ENCODE measurements at places on chromosomes 12 and 14. TPM values are rescaled to one million over a fixed set of nuclear protein-coding genes. Genes with fewer than 3 reads are reported as not detected.

CEP128 gene
- 8.0 TPM for polyA plus RNA-seq

DNA sequence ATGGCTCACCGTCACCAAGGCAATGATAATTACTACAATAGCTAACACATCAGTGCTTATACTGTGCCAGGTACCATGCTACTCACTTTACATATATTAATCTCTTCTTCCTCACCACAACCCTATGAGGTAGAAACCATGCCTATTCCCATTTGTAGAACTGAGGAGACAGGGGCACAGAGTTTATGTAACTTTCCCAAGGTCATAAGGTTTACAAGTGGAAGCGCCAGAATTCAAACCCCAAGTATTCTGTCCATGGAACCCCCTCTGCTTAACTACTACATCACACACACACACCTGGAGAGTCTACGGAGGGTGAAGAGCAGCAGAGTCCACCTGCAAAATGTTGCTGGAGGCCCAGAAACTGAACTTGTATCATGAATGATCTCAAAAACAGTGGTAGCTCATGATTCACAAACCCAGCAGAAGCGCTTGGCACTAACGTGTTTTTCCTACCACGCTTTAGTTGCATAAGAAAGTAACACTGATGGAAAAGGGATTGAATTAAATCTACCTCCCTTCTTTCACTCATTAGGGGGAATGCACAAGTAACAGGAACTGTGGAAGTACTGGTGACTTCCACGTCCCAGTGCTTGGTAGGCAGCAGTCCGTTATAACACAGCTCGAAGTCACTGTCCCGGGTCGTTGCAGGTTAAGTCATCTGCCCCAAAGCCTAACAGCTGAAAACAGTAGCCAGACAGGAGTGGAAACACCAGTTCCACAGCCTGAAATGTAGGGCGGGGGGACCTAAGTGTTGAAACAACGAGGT lies 2.0 kb downstream of the ITPR2 start:
- DNase-seq: no peak

DNA sequence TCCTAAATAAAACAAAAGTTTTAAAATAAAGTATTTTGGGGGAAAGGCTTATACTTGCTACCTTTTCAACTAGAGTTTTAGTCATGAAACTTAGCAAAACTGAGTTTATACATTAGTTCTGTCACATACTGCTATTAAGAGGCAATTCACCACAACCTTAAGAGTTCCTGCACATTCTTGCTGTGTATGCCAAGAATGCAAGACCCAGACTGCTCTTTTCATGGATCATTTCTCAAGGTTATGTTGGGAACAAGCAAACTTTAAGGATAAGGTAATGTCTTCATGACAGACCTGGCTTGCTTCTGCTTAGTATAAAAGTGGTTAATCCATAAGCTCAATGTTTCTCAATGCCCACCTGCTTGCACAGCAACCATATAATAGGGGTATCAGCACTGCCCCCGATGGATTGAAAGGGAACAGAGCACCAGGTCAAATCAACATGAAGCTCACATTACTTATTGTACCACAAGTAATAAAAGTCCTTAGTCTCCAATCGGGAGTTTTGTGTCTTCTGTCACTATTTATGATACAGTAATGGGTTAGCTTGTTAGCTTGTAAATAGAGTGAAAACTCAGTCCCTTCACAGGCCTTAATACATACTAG lies 67.6 kb downstream of the KIF21A start:
- DNase-seq: no peak

INHBC gene
- 0.27 TPM for polyA plus RNA-seq

RBMS2 gene
- polyA plus RNA-seq: 36.7 TPM

- DNase-seq: peak; percentile 61
Observed at GRCh38 chr14:104341532-104342434, 203.4 kb downstream of the KIF26A start.

DNA sequence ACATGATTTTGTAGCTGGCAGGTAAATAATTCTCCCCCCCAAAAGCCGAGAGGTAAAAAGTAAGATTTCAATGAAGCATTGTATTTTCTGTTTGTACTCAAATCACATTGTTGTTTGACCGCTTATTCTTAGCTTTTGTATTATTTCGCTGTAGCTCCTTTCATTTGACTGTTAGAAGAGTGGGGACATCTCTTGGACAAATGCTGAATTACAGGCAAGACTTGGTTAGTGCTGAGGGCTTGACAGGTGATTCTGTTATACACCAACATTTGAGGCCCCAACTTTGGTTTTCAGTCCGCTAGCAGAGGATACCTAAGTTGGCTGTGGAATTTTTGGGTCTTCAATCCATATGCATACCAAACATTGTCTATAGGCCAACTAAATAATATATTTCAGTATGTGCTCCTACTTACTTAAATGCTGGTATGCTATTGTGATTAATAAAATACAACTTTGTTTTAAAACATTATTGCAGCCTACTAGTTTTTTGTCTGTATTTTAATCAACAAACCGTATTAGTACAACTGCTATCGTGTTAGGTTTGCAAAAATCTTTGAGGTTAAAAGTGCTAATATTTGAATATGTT lies 102.2 kb downstream of the ERC1 start:
- peak; percentile 68 for DNase-seq

GLI1 gene
- 23.9 TPM for polyA plus RNA-seq

GALNT8 gene
- 4.3 TPM for polyA plus RNA-seq

PSME2 gene
- 158 TPM for polyA plus RNA-seq

DNA sequence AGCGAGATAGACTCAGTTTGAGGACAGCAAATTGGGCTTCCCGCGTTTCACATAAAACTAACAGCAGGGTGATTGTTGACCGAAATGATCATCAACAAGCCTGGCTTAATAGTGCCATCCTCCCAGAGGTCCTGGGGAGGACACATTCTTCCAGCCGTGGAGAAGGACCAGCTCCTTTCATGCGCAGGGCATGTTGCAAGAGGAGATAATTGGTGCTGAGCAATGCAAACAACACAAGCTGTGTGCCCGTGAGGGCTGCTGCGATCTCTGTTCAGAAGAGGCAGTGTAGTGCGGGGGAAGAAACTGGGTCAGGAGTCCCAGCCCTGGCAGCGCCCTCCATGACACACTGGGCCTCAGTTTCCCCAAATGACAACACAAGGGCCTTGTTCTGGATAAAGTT lies 54.3 kb downstream of the CCDC85C start:
- no peak for DNase-seq

TMEM121 gene
- 2.8 TPM for polyA plus RNA-seq

DNA sequence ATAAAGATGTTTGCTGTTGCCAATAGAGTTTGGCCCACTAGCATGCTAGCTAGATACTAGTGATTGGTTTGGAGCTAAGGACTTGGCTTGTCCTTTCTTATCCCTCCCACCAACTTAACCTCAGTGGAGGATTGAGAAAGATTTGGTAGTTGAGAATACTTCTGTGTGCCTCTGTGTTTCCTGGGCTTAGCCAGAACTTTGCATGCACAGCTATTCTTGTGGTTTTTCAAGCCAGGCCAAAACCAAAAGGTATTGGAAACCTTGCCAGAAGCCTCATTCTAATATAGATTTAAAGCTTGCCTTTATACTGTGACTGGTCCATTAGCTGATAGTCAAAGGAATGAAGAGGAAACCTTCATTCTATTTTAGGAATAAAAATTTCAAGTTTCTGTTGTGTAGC lies 188.5 kb downstream of the CCDC91 start:
- DNase-seq: no peak

DNA sequence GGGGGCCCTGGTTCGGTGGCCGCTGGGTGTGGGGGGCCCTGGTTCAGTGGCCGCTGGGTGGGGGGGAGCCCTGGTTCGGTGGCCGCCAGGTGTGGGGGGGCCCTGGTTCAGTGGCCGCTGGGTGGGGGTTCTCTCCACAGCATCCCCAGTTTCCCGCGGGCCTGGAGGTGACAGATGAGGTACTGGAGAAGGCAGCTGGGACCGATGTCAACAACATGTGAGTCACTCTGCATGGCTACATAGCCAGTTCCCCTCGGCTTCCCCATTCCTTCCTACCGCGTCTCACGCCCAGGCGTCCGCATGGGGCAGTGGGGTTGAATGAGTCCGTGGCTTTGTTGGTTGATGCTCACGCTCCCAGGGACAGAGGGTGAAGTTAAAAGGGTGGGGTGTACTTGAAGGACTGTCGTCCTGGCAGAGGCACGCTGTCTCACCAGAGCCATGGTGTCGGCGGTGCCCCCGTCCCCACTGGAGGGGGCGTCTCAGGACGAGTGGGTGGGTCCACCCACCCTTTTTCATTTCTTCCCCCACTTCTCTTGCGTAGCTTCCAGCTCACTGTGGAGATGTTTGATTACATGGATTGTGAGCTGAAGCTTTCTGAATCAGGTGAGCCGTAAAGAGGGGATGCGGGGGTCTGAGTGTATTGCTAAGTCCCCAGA lies 15.6 kb downstream of the HIP1R start:
- no peak for DNase-seq

ANKRD33 gene
- 0.17 TPM for polyA plus RNA-seq

- peak; percentile 21 for DNase-seq
Observed at GRCh38 chr12:114783089-114783618, 99.2 kb upstream of the TBX3 start.

DNA sequence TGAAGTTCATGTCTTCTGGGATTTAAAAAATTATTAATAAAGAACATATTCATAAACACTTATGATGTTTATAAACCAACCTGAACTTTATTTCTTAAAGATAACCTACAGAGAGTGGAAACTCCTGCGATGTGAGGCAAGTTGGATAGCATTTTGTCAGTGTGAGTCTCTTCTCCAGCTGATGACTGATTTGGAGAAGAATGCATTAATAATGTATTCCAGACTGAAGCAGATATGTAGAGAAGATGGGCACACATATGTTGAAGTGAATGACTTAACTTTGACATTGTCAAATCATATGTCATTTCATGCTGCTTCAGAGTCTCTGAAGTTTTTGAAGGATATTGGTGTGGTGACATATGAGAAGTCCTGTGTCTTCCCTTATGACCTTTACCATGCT lies 7.3 kb downstream of the HELB start:
- DNase-seq: no peak

SPTLC2 gene
- 78.0 TPM for polyA plus RNA-seq

GRCh38 chr12:32377344-32378055 lies 21.9 kb upstream of the FGD4 start:
- DNase-seq: no peak

DNA sequence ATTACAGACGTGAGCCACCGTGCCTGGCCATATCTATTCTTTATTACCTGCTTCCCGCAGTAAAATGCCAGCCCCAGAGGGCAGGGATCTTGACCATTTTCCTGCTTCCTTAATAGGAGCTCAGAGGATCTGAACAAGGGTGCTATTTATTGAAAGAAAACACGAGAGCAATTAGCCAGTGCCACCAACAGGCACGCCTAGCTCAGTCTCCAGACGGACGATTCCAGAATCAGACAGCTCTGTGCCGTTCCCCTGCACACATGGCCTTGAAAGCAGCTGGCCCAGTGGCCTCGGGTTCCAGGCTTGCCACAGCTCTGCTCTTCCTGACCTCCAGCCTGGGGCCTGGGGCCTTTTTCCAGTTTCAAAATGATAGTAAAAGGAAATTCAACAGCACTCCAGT lies 135.2 kb upstream of the RFLNA start:
- no peak for DNase-seq

ENDOU gene
- polyA plus RNA-seq: 0.40 TPM

GRCh38 chr14:90275458-90275814 lies 19.1 kb downstream of the PSMC1 start:
- DNase-seq: no peak

- DNase-seq: no peak
Observed at GRCh38 chr12:39413836-39414771, 28.8 kb downstream of the KIF21A start.

DNA sequence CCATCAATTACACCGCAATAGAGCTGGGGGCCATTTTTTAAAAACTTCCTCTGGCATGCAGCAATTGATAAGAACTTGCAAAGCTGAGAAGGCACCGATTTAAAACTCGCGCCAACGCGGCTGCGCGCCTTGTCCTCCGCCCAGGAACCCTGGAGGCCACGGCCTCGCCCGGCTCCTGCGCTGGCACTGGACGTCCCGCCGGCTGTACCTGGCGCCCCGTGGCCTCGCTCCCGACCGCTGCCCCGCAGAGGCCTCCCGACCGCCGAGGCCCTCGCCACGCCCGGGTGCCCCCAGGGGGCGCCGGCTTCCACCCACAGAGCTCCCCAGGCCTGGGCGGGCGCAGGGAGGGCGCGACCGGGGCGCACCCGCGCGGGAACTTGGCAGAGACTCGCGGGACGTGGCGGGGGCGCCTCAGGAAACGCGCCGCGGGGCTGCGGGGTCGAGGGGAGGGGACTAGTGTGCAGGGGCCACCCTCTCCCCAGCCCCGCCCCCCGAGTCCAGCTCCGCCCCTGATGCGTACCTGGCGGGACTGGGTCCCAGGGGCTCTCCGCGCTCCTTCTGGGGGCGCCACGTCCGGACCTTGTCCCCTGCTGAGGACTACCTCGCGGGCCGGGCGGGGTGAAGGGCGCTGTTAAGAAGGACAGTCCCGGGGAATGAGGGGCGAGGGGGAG lies 65.7 kb downstream of the TNFAIP2 start:
- no peak for DNase-seq

A2M gene
- polyA plus RNA-seq: 218 TPM

PROX2 gene
- polyA plus RNA-seq: 4.3 TPM

REC8 gene
- 88.7 TPM for polyA plus RNA-seq

- DNase-seq: no peak
Observed at GRCh38 chr12:54232790-54233189, 44.0 kb upstream of the SMUG1 start.

GRCh38 chr12:16914853-16915252 lies 308.9 kb upstream of the LMO3 start:
- DNase-seq: no peak

DNA sequence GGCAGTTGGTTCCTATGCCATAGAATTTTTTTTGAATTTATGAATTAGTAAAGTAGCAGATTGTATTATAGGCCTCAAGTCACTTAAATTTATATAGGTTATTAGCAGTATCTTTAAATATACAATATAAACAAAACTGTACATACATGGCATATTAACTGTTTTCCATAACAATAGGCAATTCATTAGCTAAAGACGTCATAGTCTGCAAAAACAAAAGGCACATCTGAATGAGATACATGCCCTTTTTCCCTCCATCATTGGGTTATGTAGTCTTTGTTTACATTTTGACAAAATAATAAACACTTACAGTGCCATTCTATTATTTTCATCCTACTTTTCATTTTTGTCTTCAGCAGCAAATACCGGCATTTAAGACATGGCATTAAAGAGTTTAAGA lies 1.1 kb upstream of the VCPKMT start:
- DNase-seq: no peak

DNA sequence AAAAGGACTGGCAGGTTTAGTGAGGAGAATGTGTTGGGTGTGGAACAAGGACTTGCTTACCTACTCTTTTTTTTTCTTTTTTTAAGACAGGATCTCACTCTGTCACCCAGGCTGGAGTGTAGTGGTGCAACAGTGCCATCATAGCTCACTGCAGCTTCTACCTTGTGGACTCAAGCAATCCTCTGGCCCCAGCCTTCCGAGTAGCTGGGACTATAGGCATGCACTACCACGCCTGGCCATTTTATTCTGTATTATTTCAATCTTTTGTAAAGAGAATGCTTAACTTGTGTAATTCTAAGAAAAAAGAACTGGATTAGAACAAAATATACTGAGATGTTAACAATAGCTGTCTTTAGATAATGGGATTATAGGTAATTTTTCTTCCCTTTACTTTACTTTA lies 1.9 kb upstream of the VRTN start:
- DNase-seq: no peak

CKB gene
- polyA plus RNA-seq: 103 TPM

SERPINA9 gene
- polyA plus RNA-seq: not detected

GRCh38 chr12:26736563-26737486 lies 96.2 kb downstream of the ITPR2 start:
- no peak for DNase-seq

OR4E2 gene
- polyA plus RNA-seq: 0.05 TPM

GRCh38 chr12:121279507-121279915 lies 17.0 kb downstream of the CAMKK2 start:
- DNase-seq: no peak

C1QL4 gene
- 1.2 TPM for polyA plus RNA-seq

CFAP251 gene
- polyA plus RNA-seq: 14.5 TPM

GRCh38 chr14:99574099-99574880 lies 29.7 kb downstream of the CCDC85C start:
- no peak for DNase-seq

All from left kidney (tissue), 8 donors.